Naive thymus-derived CD4-positive, alpha-beta T cell (primary cell): ENCODE measurements at places on chromosomes 6 and 20. TPM values are rescaled to one million over a fixed set of nuclear protein-coding genes. Genes with fewer than 3 reads are reported as not detected.

AFDN gene
- 0.08 TPM for polyA plus RNA-seq

FERMT1 gene
- not detected for polyA plus RNA-seq

RAB23 gene
- 0.70 TPM for polyA plus RNA-seq

DEFB125 gene
- polyA plus RNA-seq: not detected

COX4I2 gene
- not detected for polyA plus RNA-seq

BACH2 gene
- polyA plus RNA-seq: 26.5 TPM

GPLD1 gene
- 0.63 TPM for polyA plus RNA-seq

BTN1A1 gene
- polyA plus RNA-seq: not detected

DNA sequence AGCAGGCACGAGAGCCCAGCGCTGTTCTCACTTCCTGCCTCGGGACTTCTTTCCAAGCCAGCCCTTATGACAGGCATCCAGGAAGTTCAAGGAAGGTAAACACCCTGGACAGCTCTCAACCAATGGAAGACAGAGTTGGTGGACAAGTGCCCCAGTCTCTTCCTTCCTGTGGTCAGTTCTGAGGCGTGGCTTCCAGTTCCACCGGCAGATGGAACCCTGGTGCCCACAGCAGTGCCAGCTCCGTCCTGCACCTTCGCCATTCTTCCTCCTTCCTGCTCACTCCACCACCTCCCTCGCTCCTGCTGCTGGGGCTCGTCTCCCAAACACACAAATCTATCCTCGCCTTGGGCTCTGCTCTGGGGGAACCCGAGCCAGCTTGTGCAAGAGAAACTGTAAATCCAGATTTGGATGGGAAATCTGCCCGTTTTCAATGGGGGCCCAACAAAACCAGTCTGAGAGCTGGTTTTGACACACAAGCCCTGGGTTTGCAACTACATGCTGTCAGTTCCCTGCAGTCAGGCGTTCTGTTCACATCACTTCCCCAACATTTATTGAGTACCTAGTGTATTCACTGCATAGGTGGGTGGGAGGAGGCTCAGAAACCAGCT, 162.7 kb downstream of the GRM4 start:
- no peak for DNase-seq
- H3K4me3 ChIP-seq: no peak overlapping the region
- no peak overlapping the region for H3K27ac ChIP-seq
- no peaks in the 10 kb centered on the region for H3K27me3 ChIP-seq
- H3K4me1 ChIP-seq: no peaks in the 10 kb centered on the region

GRCh38 chr6:3147914-3148757, 9.2 kb downstream of the TUBB2A start:
- no peak for DNase-seq
- H3K4me1 ChIP-seq: no peaks in the 10 kb centered on the region
- H3K27me3 ChIP-seq: no peaks in the 10 kb centered on the region

GRCh38 chr6:12114055-12114503, 102.0 kb downstream of the HIVEP1 start:
- peaks cover 45% of the 10 kb centered on the region for H3K4me1 ChIP-seq
- H3K27ac ChIP-seq: no peak overlapping the region
- H3K36me3 ChIP-seq: no peaks in the 10 kb centered on the region
- no peak overlapping the region for H3K4me3 ChIP-seq

- H3K36me3 ChIP-seq: peaks cover 31% of the 10 kb centered on the region
- DNase-seq: no peak
- H3K27ac ChIP-seq: no peak overlapping the region
- H3K4me1 ChIP-seq: no peaks in the 10 kb centered on the region
- H3K4me3 ChIP-seq: no peak overlapping the region
- no peaks in the 10 kb centered on the region for H3K27me3 ChIP-seq
Observed at GRCh38 chr20:32429343-32429742, 71.2 kb downstream of the ASXL1 start.

- no peaks in the 10 kb centered on the region for H3K36me3 ChIP-seq
- H3K4me3 ChIP-seq: no peak overlapping the region
- no peaks in the 10 kb centered on the region for H3K27me3 ChIP-seq
- no peak for DNase-seq
- H3K4me1 ChIP-seq: no peaks in the 10 kb centered on the region
Observed at GRCh38 chr6:15630202-15630601, 32.6 kb downstream of the DTNBP1 start.

GRCh38 chr6:70601014-70601413, 34.3 kb downstream of the SDHAF4 start:
- DNase-seq: no peak
- no peak overlapping the region for H3K4me3 ChIP-seq
- H3K36me3 ChIP-seq: no peaks in the 10 kb centered on the region
- H3K27ac ChIP-seq: no peak overlapping the region

GRCh38 chr20:34427331-34427730, 64.3 kb downstream of the ITCH start:
- no peaks in the 10 kb centered on the region for H3K4me1 ChIP-seq
- no peaks in the 10 kb centered on the region for H3K27me3 ChIP-seq
- H3K4me3 ChIP-seq: no peak overlapping the region
- H3K36me3 ChIP-seq: peaks cover 7% of the 10 kb centered on the region

DNA sequence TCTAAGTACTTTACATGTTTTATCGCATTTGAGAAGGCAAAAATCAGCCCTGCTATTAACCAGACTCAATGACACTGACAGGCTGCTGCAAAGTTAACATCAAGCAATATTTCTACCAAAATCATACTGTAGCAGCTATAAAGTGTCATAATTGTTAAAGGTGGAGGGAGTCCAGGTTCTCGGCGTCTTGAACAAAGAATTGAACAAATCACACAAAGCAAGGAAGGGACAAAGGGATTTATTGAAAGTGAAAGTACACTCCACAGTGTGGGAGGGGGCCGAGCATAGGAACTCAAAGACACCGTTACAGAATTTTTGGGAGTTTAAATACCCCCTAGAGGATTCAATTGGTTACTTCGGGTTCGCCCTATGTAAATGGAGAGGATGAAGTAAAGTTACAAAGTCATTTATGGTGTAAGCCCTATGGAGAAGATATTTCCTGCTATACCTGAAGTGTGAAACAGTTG, 12.9 kb upstream of the ZNF391 start:
- H3K4me1 ChIP-seq: peaks cover 13% of the 10 kb centered on the region
- no peaks in the 10 kb centered on the region for H3K36me3 ChIP-seq
- H3K4me3 ChIP-seq: peak overlapping the region; percentile 81

DNA sequence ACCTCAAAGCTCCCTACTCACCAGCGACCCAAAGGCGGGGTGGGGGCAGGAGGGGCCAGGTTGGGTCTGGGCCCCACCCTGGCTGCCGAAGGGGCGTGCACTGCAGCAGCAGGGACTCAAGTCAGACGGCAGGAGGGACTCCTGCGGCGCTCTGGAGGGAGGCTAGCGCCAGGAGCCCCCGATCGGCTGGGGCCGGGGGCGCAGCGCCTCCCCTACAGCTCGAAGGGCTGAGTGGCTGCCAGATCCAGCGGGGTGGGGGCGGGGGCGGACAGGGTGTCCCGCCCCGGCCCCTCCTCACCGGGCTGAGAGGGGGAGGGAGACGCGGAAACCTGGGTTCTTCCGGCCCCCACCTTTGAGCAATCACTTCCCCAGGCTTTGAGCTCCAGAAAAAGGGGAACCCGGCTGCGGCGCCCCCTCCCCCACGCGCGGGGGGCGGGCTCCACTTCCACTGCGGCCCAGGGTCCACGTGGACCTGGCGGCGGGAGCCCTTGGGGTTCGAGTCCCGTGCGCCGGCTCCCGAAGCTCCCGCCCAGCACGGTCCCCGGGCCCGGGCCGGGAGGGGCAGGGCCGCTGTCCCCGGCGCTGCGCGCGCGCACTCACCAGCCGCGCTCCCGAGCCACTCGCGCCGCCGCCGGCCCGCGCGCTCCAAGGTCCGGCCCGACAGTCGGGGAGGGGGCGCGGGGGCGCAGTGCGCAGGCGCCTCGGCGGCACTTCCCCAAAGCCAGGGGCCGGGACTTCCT, at the start of gene RGS19:
RGS19 (minus strand) TSS at position 246 of the 740 bp plus-strand sequence. CDS start 2,632 bp downstream, outside the sequence.
- H3K36me3 ChIP-seq: peaks cover 24% of the 10 kb centered on the region
- peak within 1 kb of the TSS; percentile 79 for H3K27ac ChIP-seq
- DNase-seq: peak; percentile 64

DNA sequence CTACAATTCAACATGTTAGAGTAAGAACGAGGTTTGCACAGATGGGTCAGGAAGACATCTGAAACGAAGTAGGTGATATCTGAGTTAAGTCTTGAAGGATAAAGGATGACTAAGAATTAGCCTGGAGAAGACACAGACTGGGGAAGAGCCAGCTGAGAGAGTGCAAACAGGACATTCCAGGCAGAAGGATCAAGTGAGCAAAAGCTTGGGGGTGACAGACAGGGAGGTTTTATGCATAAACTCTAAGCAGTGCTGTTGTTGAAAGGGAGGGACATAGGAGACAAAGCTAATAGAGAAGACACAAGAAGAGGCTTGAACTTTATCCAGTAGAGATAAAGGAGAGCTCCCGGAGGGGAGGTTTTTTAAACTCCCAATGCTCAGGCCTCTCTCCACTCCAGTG, 15.0 kb upstream of the ETV7 start:
- H3K27ac ChIP-seq: no peak overlapping the region
- H3K36me3 ChIP-seq: no peaks in the 10 kb centered on the region
- H3K4me1 ChIP-seq: no peaks in the 10 kb centered on the region
- no peak overlapping the region for H3K4me3 ChIP-seq
- no peak for DNase-seq
- H3K27me3 ChIP-seq: no peaks in the 10 kb centered on the region

GRCh38 chr20:19692100-19692499, 66.0 kb upstream of the RIN2 start:
- no peaks in the 10 kb centered on the region for H3K4me1 ChIP-seq
- H3K27ac ChIP-seq: no peak overlapping the region
- no peaks in the 10 kb centered on the region for H3K36me3 ChIP-seq

- no peaks in the 10 kb centered on the region for H3K4me1 ChIP-seq
- DNase-seq: no peak
- peaks cover 3% of the 10 kb centered on the region for H3K27me3 ChIP-seq
- no peaks in the 10 kb centered on the region for H3K36me3 ChIP-seq
Observed at GRCh38 chr6:15708231-15708630, 45.4 kb upstream of the DTNBP1 start.

DNA sequence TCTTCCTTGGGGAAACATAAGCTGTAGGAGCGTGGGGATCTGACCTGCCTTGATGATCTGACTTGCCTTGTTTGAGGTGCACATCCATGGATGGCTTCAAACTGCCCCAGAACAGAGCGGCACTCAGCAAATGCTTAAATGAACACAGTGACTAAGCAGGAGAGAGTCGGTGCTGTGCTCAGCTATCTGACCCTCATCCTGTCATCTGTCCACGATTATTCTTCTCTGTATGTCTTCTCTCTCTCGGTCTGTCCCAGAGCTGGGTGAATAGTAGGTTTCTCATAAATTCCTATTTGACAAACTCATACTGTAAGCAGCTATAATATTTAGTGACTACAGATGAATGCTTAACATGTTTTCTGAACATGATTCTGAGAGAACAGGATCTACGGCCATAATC, 37.3 kb downstream of the TRAM2 start:
- no peak overlapping the region for H3K27ac ChIP-seq
- peaks cover 29% of the 10 kb centered on the region for H3K4me1 ChIP-seq
- peaks cover 6% of the 10 kb centered on the region for H3K36me3 ChIP-seq
- DNase-seq: no peak
- H3K4me3 ChIP-seq: no peak overlapping the region

DNA sequence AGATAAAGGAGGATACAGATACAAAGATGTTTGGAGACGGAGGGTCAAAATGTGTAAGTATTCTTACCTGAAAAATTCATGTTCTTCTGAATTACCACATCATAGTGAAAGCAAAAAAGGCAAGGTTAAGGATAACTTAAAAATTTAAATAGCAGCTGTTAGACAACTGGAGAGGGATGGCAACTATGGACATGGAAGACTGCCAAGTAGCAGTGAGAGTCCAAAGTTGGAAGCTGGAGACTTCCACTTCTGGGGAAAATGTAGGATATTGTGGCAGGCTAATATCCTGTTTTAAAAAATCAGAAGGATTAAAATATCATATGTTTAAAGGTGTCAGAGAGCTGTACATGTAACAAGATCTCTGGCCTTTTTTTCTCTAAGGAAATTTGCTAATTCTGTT, 29.8 kb downstream of the SYCP2 start:
- no peak overlapping the region for H3K27ac ChIP-seq
- H3K36me3 ChIP-seq: no peaks in the 10 kb centered on the region
- DNase-seq: no peak
- no peaks in the 10 kb centered on the region for H3K4me1 ChIP-seq
- H3K4me3 ChIP-seq: no peak overlapping the region

- H3K4me3 ChIP-seq: no peak overlapping the region
- no peaks in the 10 kb centered on the region for H3K4me1 ChIP-seq
- H3K27me3 ChIP-seq: no peaks in the 10 kb centered on the region
- no peak for DNase-seq
- no peak overlapping the region for H3K27ac ChIP-seq
- no peaks in the 10 kb centered on the region for H3K36me3 ChIP-seq
Observed at GRCh38 chr20:7155794-7156193, 388.3 kb downstream of the BMP2 start.

DNA sequence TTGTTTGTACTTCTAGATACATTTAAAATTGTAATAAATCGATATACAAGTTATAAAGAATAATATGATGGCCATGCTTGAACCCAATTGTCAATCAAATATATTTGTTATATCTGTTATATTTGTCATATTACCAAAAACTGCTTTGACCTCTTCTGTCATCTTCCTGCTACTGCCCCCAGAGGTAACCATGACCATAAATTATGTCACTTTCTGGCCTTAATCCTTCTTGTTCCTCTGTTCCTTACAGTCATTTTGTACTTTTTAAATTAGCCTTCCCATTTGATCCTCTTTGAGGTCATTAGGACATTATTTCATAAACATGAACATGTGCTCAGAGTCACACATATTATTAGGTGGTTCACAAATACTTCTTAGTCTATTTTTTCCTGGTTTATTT, 124.7 kb downstream of the HFE start:
- no peaks in the 10 kb centered on the region for H3K27me3 ChIP-seq
- peaks cover 5% of the 10 kb centered on the region for H3K4me1 ChIP-seq
- H3K4me3 ChIP-seq: no peak overlapping the region
- H3K36me3 ChIP-seq: no peaks in the 10 kb centered on the region
- no peak for DNase-seq
- H3K27ac ChIP-seq: no peak overlapping the region

DNA sequence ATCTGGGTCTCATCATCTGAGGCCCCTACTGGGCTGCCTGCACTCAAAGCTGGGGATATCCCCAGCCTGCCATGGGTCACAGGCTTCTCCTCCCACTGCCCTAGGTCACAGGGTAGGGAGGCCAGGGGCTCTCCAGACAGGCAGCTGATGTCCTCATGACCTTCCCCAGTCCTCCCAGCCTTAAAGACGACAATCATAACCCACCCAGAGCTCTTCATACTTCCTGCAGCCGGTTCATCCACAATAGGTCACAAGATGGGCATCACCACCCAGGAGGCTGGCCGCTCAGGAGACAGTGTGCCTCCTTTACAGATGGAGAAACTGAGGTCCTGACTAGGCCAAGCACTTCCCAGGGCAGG, 15.2 kb downstream of the TFEB start:
- H3K27ac ChIP-seq: no peak overlapping the region
- H3K4me1 ChIP-seq: no peaks in the 10 kb centered on the region
- H3K36me3 ChIP-seq: no peaks in the 10 kb centered on the region

DNA sequence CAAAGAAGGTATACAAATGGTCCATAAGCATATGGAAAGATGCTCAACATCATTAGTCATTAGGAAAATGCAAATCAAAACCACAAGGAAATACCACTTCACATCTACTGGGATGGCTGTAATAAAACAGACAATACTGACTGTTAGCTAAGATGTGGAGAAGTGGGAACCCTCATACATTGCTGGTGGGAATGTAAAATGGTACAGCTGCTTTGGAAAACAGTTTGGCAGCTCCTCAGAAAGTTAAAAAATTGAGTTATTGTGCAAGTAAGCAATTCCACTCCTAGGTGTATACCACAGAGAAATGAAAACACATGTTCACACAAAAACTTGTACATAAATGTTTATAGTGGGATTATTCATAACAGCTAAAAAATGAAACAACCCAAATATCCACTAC, 173.0 kb upstream of the JAG1 start:
- no peaks in the 10 kb centered on the region for H3K36me3 ChIP-seq
- no peak overlapping the region for H3K4me3 ChIP-seq
- DNase-seq: no peak
- no peaks in the 10 kb centered on the region for H3K4me1 ChIP-seq
- H3K27me3 ChIP-seq: no peaks in the 10 kb centered on the region
